Activated naive CD4-positive, alpha-beta T cell treated with anti-CD3 and anti-CD28 coated beads, Interleukin-2, amount 50 U/mL, for 16 hours (primary cell): ENCODE measurements at places on chromosomes 2 and 18.

DNA sequence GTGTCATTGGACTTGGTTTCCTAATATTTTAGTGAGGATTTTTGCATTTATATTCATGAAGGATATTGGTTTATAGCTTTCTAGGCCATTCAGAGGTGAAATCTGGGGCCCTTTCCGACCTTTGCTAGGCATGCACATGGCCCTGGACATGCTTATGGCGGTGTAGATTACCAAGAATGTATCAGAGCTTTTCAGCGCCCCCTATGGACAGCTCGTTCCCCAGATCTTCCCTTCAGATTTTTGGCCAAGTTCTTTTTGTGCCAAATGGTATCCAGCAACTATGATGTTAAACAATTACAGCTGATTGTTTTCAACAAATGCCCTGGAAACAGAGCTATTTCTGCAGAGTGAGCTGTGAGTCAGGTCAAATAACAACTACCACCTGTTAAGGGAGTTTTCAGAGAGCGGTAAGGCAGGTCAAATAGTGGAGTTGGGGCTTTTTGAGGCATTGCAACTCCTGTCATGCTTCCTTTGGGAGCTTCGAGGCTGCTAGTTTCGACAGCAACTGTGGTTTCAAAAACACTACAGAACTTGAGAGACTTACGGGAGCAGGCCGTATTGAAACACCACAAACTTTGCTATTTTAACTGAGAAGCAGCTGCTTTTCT lies 188.3 kb downstream of the ZNF516 start:
- no peak for DNase-seq

- no peak for DNase-seq
These were observed 16.9 kb upstream of the RNU4ATAC start for GRCh38 chr2:121513597-121514333.

DNA sequence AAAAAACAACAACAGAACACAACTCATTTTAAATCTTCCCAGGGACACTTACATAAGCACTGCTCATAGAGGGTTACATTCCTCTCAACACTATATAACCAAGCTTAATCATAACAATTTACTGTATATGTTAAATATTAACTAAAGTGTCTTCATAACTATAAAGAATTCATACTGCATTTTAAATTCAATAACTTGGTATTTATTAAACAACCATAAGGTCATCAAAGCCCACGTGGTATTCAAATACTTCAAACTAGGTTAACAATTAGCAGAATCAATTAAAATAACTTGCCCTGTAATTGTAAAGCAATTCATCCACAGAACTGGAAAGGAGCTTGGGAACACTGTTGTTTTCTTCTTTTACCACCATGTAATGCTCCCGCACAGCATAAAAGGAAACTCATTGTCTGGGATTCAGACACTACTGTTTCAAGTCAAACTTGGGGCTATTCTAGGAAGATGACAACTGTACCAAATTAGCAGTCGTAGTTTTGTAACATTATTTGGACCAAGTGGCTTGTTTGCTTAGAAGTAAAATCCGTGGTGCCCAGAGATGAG lies 10.4 kb downstream of the GAREM1 start:
- DNase-seq = no peak

DNA sequence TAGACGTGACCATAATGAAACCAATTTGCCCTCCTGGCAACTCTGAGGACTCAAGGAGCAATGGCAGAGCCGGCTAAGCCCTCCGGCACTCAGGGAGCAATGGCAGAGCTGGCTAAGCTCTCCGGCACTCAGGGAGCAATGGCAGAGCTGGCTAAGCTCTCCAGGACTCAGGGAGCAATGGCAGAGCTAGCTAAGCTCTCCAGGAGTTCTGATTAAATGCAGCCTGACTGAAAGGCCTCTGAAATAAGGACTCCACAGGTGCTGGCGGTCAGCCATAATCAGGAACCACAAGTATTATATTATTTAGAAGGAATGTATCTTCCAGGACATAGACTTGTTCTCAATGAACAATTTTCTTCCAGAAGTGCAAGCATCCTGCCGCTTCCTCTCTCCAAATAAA lies 65.2 kb downstream of the C2orf76 start:
- DNase-seq = no peak

GRCh38 chr2:113079131-113079530 lies 11.4 kb downstream of the IL1F10 start:
- DNase-seq = no peak

DNA sequence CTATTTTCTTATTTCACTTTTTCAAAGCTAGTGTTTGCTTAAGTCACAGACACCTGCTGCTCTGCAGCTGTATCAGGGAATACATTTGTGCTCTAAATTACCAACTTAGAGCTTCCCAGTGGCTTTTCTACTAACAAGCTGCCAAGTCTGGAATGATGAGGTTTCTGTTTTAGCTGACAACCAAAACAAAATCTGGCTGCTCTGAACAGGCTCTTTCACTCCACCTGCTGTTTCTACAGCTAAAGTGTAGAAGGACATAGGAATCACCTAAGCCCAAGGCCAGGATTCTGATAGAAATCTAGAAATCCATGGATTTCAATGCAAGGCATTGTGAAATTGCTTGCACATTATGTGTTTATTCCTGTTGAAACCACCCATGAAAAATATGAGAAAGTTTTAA lies 201.2 kb downstream of the SUCLG1 start:
- DNase-seq = no peak

DNA sequence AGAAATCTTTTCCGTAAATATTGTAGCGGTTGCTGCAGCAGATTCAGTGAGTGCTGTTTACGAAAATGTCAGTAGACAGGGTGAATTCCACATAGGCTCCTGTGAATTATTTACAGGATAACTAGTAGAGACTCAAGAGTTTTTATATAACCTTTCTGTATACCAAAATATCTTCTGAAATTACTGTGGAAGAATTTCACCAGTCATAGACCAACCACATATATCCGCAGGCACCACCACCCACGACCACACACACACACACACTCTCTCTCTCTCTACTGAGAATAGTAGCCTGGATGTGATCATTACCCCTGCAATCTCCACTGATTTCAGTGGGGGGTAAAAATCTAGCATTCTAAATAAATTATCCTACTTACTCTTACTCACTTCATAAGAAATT lies 341.8 kb downstream of the RBM43 start:
- DNase-seq = no peak

DNA sequence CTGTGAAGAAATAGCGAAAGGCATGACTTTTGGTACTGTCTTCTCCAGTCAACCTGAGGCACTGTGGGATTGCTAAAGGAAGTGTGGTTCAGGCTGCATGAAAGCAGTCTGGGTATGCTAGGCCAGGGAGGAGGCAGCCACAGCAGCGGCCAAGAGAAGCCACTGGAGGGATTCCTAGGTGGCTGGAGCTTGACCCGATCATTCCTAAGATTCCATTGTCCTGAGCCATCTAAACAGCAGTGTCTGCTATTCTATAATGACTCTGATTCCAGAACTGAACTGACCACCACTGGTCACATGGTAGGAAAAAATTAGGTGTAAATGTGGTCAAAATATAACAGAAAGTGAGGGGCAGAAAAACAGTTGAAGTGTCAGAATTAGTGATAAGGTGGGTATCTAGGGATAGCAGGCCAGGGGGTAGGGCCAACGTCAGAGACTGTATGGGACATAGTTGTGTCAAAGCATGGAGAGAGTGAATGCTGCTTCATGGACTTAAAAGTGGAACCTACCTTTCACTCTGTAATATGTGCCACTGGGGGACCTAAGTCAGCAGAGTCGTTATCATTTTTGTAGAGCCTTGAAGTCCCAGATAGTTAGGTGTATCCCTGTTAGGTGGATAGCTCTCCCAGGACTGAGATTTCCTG lies 204.6 kb downstream of the CTNNA2 start:
- DNase-seq = no peak
